ENCODE measurements at places on chromosomes 7 and 10.

DNA sequence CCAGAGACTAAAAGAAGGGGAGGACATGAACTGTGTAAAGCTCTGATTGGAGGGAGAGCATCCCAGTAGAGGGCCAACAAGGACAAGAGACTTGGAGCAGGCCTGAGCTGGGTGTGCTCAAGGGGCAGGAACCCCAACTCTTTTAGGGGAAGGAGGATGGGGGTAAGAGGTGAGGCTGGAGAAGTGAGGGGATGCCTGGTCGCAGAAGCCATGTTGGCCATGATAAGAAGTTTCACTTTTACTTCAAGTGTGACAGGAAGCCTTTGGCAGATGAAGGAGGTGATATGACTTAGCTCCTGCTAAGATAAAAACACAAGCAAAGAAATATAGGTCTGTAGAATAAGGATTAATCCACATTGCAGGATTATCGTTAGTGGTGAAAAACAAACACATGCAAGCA lies 208.3 kb downstream of the JAZF1 start:
- no peak for DNase-seq

- no peak for DNase-seq
Observed at GRCh38 chr7:144379776-144380384, 23.6 kb downstream of the NOBOX start.

DNA sequence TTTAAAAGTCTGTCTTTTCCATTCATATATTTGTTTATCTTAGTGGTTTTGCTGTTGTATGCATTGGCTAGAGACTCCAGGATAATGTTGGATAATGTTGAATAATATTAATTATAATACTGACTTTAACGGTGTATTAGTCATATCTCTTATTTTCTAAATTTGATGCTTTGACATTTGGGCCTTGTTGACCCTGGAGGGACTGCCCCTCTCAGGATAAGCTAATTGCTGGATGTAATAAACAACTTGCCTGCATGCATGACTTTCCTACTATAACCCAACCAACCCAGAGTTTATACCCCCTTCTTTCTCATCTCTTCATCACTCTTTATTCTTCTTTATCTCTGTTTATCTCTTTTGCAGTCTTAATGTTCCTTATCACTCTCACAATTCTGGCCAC lies 90.9 kb upstream of the ABI1 start:
- DNase-seq: no peak

DNA sequence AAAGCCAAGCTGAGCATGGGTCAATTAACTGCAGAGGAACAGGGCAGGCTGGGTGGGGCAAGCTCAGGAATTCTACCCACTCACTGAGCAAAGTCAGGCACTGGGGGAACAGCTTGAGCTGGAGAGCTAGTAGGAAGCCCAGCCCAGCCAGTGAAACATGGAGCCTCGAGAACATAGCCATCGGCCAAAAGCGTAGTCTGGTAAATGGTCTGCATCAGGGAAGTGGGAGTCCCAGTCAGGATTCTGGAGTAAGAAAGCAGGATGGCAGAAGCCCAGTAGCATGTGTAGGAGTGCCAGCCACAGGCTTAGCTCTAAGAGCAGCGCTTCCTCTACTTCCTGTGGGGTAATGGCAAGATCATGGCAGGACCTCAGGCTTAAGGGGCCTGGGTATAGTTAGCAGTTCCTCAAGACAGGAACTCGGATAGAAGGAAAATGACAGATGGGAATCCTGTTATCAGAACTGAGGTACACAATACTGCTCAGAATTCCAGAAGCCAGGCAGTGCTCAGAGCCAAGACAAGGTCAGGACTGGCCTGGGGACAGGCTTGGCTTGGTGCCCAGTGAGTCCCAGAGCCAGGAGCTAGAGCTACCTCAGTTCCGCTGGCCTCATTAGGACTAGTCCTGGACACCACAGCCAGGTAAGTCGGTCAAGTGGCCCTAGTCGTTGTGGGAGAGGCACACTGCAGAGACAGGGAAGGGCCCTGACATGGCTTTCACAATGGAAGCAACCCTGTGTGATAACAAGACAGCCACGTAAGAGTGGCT lies 65.4 kb upstream of the MXI1 start:
- no peak for DNase-seq

DNA sequence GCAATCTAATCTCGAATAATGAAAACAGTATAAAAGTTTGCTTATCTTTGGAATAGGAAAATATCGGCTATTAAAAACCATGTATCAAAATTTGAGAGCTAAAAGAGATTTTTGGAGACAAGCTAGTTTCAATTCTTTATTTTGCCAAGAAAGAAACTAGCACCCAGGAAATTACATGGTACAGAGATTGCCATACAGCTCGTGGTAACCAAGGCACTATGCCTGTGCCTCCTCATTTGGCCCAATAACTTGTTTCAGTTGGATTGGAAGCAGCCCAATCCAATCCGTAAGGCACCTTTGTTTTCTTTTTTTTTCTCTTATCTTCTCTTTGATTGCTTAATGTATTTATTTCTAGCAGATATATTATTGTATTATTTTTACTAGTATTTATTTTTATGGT lies 55.0 kb downstream of the GNAI1 start:
- no peak for DNase-seq

GRCh38 chr10:134247-135131 lies 766 bp upstream of the ZMYND11 start:
- DNase-seq: peak; percentile 12

DNA sequence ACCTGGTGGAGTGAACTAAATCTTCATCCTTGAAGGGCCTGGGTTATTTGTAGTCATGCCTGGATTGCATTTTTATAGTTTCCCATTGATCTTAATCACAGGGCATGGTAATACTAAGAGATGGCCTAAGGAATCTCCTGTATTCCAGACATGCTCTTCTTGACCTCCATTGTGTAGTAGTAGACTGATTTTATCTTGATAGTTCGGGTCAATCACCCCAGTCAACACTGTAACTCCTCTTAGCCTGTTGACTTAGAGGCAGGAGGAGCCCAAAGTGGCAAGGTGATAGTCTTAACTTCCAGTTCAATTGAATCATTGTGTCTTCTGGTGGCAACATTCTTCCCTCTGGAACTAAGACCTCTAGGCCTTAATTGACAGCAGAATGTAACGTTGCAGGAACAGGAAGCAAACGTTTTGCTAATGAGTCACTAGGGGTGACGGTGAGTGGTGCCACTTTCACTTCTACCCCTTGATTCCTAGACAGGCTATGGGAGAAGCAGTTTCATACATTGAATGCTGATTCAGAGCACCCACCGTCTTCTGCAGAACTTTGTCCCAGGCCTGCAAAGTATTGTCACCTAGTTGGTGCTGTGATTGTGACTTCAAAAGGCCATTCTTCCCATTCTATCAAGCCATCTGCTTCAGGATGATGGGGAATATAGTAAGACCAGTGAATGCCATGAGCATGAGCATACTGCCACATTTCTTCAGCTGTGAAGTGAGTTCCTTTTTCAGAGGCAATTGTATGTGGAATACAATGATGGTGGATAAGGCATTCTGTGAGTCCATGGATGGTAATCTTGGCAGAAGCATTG lies 24.0 kb upstream of the PAPSS2 start:
- peak; percentile 93 for DNase-seq

- no peak for DNase-seq
Observed at GRCh38 chr10:78750418-78750817, 318.3 kb upstream of the ZMIZ1 start.

DNA sequence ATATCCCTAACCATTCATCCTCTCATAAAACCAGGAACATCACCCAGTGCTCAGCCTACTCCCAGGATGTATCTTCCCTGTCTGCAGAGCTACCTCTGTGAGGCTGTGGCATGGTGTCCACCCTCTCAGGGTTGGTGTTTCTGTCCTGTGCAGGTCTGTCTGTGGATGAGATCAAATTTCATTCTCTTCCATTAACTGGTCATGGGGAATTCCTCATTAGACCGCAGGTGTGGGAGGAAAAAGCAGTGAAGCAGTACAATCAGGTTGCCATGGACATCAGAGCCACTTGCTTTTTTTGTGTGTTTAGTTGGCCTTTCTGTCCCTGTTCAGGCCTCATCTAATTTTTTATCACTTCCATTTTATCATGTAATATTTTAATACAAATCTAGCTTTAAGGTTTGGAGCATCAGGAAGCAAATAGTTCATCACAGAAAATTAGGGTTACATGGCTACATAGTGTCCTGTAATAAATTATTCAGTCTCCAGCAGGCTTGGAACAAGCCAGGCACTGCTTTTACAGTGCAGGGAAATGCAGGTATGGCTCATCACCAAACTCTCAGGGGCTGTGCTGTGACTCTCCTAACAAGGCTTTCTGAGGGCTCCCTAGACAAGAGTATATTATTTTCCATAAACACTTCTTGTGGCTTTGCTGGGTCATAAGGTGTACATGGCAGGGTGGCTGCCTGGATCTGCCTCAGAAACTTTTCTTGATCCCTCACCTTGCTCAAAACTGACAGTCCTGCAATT lies 594.9 kb upstream of the IGFBP3 start:
- peak; percentile 93 for DNase-seq

GRCh38 chr10:86642499-86642898 lies 11.8 kb upstream of the OPN4 start:
- DNase-seq: no peak

- no peak for DNase-seq
Observed at GRCh38 chr10:63208986-63209385, 75.9 kb downstream of the NRBF2 start.

DNA sequence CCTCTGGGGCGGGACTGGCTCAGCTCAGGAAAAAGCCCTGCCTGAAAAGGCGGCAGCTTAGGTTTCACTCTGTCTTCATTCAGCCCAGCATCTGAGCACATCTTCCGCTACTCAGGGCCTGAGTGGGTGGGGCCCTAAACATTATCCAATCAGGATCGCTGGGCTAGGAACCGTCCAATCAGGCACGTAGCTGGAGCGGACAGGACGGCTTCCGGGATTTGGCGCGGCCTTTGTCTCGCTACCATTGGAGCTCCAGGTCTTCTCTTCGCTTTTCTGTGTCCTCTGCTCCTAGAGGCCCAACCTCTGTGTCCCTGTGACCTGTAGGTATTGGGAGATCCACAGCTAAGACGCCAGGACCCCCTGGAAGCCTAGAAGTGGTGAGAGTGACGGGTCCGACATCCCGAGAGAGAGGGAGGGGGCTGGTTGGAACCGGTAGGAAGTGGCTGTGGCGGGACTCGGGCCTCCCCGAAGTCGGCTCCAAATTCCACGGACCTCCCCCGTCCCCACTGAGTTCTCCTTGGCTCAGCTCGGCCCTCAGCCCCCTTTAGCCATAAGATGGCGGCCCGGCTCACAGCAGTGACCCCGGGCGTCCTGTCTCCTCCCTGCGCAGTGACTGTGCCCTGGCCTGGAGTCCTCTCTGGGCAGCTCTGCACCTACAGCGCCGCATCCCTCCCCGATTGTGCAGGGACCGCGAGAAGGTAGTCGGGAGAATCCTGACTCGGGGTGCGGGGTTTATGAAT lies 99.1 kb downstream of the ZNF680 start:
- no peak for DNase-seq

DNA sequence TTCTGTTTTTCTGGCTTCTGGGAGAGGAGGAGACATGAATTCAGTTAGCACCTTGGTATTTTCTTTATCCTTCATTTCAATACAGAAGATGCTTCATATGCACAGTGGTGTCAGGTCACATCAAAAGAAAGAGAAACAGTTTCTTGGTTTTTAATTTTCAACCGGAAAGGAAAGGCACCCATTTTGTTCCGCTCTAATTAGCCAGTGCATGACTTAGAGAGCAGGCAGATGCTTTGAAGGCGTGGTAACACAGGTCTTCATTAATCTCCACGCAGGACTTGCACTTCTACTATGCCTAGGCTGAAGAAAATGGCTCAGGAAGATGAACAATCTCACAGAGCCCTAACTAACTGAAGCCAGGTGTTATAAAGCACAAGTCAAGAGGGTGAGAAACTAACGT lies 70.4 kb upstream of the ATRNL1 start:
- no peak for DNase-seq

- DNase-seq: no peak
Observed at GRCh38 chr10:21524526-21525366, 736 bp downstream of the SKIDA1 start.

GRCh38 chr10:18290651-18291313 lies 150.6 kb downstream of the CACNB2 start:
- no peak for DNase-seq

- no peak for DNase-seq
Observed at GRCh38 chr7:44325811-44326241, 432 bp upstream of the CAMK2B start.

- no peak for DNase-seq
Observed at GRCh38 chr7:143519411-143520131, 41.9 kb downstream of the TAS2R41 start.

DNA sequence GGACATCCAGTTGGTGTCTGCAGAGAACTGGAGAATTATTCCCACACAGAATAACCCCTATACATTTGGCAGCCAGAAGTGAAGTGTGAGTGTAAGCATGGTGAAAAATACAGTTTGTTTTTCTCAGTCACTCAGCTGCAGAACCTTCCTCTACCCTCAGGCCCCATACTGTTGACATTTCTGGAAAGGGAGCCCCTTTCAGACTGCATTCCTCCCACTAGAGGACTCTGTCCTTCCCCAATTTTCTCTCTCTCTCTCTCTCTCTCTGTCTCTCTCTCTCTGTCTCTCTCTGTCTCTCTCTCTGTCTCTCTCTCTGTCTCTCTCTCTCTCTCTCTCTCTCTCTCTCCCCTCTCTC lies 86.8 kb upstream of the STEAP1B start:
- no peak for DNase-seq

GRCh38 chr10:29922892-29923291 lies 136.5 kb downstream of the JCAD start:
- DNase-seq: no peak

DNA sequence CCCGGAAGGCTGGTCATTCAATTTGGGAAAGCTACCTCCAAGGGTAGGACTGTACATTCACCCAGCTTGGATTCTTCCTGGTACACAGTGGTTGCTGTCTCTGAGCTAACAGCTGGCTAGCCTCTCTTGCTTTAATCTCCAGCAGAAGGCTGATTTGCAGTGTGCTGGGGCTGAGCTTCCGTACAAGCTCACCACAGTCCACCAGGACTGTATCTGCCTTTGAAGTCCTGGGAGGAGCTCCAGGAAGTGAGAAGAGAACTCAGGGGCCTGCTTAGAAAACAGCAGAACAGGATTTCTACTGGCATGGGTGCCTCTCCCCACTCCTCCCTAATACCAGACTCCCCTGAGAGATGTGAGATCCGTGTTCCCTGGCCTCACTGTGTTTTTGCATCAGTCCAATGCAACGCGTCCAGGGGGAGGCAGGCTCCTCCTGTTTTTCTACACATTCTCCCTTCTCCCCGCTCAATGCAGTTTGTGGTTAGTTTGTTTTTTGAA lies 6.6 kb downstream of the AFAP1L2 start:
- no peak for DNase-seq

GRCh38 chr10:61781969-61782403 lies 119.3 kb downstream of the CABCOCO1 start:
- DNase-seq: peak; percentile 45

DNA sequence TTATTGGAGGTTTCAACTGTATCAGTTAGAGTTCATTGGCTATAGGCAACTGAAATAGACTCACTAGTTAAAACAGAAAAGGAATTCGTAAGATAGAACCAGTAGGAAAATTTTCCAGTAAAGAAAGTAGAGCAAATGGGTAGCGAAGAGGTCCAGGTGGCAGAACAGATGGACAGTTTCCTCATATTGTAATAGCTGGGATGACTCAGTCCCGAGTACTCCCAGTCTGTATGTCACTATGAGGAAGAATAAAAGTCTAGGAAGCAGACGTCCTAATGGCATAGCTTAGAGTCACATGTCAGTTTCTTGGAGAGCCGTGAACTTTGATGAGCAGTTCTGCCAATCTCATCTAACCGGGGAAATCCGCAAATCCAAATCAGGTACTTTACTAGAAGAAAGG lies 95.3 kb downstream of the RNF32 start:
- no peak for DNase-seq
